ENCODE measurements at places on chromosomes 2 and 18.

GRCh38 chr18:74390900-74391299 lies 66.2 kb downstream of the DIPK1C start:
- DNase-seq = no peak

DNA sequence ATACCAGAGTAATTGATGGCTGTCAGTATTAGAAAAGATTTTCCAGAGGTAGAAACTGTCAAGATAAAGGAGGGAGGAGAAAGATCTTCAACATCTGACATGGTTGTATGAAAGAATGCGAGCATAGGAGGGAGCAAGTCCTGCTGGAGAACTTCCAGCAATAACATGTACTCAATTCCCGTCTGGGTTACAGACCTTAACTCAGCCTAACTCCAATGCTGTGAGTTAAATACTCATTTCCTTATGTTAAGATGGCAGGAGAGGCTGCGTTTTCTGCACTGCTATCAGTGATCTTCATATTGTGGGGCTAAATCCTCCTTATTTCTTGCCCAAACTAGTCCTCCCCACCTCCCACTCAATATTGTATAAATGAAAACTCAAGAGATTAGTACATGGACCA lies 6.7 kb upstream of the CERS6 start:
- no peak for DNase-seq

GRCh38 chr2:221568299-221568698 lies 3.8 kb downstream of the EPHA4 start:
- no peak for DNase-seq

- DNase-seq = no peak
Observed at GRCh38 chr2:100320547-100321178, 1.6 kb downstream of the LONRF2 start.

DNA sequence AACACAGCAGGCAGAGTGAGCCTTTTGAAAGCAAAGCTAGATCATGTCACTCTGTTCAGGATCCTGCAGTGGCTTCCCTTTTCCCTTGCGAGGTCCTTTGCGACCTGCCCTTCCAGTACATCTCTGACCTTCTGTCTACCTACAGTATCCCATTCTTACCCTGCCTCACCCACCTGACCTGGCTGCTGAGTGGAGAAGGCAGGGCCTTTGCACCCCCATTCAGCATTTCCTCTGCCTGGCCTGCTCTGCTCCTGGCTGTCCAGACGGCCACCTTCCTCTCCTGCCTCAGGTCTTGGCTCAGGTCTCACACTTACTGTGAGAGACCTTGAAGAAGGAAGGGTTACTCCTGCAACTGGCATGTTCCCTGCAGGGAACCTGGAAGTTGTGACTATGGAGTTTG lies 77.4 kb downstream of the MAPRE2 start:
- DNase-seq = no peak

GRCh38 chr2:98713332-98714015 lies 17.5 kb downstream of the MGAT4A start:
- DNase-seq = no peak

GRCh38 chr18:75261430-75262223 lies 51.0 kb downstream of the TSHZ1 start:
- no peak for DNase-seq

- DNase-seq = no peak
Observed at GRCh38 chr2:163802284-163802683, 66.5 kb upstream of the FIGN start.

DNA sequence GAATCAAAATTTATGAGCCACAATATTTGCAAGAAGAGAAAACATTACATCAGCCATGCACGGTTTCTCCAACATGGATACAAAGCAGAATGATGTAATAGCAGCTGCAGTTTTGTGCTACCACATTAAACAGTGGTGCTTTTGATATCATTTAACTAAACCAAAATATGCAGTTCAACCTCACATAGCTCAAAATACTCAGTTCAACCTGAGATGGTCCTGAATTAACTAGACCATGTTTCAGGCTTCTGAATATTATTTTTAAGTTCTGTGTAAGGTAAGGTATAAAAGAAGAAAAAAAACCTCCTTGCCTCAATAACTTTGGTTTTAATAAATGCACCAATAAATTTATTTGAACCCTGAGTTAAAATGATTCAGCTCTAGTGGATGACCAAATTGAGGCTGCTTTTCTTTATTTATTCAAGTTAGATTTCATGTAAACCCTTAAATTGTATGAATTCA lies 18.8 kb upstream of the TSPYL6 start:
- no peak for DNase-seq

GRCh38 chr2:126534478-126534877 lies 121.5 kb upstream of the GYPC start:
- DNase-seq = no peak

Measured in CD4-positive, alpha-beta T cell treated with Interleukin-15 for 1 hour (primary cell).